ENCODE measurements at places on chromosomes 1 and 21. TPM values are rescaled to one million over a fixed set of nuclear protein-coding genes. Genes with fewer than 3 reads are reported as not detected.

The HAO2 gene
- total RNA-seq = not detected

The SLC35F3 gene
- total RNA-seq = 8.1 TPM

The MTARC2 gene
- not detected for total RNA-seq

The CELA3A gene
- total RNA-seq = not detected

DNA sequence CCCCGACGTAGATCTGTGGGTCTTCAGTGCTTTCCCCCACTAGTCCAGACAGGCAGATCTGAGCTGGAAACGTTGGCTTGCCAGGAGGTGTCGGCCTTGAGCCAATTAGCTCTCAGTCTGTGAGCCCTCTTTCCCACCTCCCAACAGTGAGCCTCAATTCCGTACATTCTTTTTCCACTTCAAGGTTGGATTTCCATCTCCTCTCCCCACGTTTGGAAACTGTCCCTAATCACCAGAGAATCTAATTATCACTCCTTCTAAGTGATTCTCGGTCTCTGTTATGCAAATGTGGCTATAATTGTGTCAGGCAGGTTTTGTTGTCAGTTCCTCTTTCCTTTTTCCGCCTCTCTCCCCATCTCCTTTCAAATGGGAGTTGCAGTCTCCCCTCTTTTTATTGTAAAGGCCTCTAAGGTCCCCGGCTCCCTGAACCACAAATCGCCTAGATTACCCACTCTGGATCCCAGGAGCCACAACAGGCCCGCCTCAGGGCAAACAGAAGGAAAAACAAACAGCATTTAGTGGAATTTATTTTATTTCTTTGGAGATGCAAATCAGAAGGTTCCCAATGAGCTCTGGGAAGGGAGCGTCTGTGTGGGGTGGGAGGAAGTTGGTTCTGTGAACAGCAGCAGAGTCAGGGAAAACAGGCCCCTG lies 29.4 kb upstream of the LRRN2 start:
- no peak for DNase-seq

GRCh38 chr1:246041360-246041759 lies 465.7 kb downstream of the SMYD3 start:
- no peak for DNase-seq

- no peak for DNase-seq
These were observed 10.9 kb downstream of the PTCH2 start for GRCh38 chr1:44832056-44832705.

DNA sequence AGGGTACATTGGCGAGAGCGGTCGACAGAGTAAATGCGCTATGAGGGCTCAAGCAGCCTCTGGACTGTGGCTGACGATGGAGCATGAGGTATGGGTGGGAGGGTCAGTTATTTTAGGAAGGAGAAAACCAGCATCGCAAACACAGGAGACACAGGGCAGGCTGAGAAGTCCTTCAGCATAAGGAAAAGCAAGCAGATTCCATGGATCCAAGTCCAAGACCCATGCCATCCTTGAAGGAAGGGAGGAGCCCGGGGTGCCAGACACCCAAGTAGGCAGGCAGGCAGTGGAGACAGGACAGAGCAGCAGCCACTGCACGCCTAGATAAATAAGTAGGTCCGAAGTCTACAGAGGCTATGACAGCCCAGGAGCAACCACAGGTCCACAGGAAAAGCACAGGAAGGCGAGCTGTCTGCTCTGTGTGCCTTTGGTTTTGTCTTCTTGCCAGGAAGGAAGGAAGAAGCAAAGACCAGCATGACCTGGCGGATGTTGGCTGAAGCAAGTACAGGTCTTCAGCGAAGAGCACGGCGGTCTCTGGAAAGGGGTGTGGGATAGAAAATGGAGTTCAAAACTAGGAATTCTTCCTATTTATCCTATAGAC lies 76.4 kb upstream of the SLC45A1 start:
- DNase-seq = no peak

Measured in activated naive CD8-positive, alpha-beta T cell treated with anti-CD3 and anti-CD28 coated beads for 36 hours (primary cell).